ENCODE measurements at places on chromosomes 16 and 17.

- no peak for DNase-seq
Measured at GRCh38 chr16:87149051-87149450, 168.1 kb downstream of the C16orf95 start.

DNA sequence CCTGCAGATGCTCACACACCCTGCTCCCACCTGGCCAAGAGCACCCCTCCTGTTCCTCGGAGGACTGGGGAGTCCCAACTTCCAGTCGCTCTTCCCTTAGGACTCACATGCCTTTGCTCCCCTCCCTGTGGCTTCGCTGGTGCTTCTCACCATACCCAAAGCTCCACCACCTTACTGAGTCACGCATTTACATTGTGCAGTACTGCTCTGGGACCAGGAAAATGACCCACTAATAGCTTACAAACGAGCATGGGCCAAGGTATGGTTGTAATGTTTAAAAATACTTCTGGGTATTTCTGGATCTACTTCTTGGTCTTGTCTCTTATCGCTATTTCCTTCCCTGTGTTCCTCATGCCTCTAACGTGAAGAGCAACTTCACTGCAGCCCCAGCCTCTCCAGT is 41.0 kb upstream of the CDRT4 start:
- no peak for DNase-seq

DNA sequence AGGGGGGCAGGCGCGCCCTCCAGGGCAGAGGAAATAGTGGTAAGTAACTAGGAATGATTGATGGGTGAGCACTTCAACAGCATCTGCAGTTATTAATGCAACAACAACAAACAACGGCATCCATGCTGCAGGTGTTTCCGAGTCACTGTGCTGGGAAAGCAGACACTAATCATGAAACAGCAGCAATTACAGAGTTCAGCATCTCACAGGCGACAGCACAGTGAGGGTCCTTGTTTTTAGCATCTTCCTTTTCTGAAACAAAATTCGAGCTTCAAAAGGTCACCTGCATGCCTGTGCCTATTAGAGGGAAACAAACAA is 191.9 kb downstream of the SLC39A11 start:
- no peak for DNase-seq

- no peak for DNase-seq
Measured at GRCh38 chr16:68665501-68665900, 20.4 kb downstream of the CDH3 start.

DNA sequence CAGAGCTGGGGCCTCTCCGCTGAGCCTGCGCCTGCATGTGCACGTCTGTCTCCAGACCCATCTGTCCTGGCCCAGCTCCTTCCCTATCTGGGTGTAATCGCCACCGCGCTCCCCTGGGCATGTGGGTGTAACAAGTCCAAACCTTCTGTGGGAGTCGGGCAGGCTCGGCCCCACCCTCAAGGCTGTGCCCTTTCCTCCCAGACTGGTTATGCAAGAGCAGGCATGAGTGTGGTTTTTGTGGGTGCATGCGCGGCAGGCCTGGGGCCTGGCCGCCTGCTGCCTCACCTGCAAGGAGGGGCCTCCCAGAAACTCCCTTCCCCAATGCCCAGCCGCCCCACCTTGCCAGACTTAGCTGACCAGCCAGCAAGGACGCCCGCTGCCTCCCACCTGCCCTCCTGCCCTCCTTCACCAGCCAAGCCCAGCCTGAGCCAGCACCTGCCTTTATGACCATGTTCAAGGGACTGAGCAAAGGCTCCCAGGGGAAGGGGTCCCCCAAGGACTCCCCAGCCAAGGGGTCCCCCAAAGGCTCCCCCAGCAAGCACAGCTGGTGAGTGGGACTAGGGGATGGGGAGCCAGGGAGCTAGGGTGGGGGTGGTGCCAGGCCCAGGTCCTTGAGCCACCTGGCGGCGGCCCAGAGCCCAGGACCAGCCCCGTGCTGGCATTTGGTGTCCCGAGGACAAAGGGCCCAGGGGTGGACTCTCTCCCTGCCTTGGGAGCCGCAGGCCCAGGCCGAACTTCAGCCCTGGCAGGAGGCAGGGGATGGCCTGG is at the start of gene EVPLL:
Gene EVPLL (plus strand): TSS at position 342 of the 768 bp plus-strand sequence. CDS start 3,160 bp downstream, outside the sequence.
- no peak for DNase-seq

DNA sequence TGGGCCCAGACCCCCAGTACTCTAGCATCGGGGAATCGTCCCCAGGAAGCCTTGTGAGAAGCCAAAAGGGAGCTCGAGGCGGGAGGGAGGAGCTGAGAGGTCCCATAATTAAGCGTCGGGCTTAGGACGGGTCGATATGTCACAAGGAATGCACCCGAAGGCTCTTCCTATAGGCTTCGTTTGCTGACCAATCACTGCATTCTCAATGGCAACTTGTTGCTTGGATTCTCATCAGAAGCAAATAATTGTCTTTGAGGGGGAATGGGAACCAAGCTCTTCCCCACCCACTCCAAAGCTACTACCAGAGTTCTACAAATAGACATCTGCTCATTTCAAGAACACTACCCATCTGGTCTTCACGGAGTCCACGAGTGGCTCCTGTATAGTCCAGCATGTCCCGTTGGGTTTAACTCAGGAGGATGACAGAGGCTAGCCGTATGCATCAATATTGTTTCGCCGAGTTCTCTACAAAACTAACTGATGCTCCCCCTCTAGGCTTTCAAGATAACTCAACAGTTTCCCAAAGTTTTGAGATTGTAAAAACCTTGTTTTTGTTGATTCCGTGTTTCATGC is 628 bp upstream of the BLMH start:
- no peak for DNase-seq

- no peak for DNase-seq
Measured at GRCh38 chr16:82852388-82853008, 225.7 kb downstream of the CDH13 start.

- no peak for DNase-seq
Measured at GRCh38 chr16:9206156-9206555, 114.7 kb downstream of the HAPSTR1 start.

DNA sequence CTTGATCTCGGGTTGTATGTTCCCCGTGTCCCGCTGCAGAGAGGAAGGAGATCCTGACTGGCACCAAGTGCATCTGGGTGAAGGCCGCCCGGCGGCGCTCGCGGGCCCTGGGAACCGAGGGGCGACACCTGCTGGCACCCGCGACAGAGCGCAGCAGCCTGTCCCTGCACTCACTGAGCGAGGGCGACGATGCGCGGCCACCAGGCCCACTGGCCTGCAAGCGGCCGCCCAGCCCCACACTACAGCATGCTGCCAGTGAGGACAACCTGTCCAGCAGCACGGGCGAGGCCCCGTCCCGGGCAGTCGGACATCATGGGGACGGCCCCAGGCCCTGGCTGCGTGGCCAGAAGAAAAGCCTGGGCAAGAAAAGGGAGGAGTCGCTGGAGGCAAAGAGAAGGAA is 7.5 kb downstream of the BTBD17 start:
- DNase-seq, result peak; percentile 55

DNA sequence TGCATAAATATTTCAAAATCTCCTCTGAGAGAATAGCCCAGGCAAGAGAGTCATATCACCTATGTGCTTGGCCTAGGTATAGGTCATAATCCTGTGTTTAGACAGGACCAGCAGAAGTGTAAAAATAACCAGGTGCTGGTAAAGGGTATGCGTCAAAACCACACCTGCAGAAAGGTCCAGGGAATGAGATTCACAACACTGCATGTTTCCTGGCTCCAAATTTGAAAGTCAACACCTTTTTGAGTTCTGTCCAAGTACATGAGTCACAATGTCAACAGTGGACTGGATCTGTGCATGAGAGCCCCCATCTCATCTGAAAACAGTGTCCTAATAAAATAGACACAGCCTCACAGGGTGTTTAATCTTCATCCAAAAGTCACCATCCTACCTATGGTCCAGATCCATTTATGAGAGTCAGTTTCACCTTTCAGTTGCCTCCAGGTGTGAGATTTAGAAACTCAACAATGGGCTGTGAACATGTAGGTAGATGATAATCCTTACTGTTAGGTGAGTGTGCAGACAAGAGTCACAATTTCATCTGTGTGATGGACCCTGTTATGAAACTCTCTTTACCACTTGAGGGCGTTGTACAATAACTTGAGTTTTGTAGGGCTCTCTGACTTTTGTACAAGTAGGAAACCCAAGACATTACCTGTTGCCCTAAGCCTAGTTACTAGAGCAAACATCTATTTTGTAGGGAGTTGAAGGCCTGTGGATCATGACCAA is 2100.7 kb downstream of the TP53TG3F start:
- DNase-seq, result no peak

DNA sequence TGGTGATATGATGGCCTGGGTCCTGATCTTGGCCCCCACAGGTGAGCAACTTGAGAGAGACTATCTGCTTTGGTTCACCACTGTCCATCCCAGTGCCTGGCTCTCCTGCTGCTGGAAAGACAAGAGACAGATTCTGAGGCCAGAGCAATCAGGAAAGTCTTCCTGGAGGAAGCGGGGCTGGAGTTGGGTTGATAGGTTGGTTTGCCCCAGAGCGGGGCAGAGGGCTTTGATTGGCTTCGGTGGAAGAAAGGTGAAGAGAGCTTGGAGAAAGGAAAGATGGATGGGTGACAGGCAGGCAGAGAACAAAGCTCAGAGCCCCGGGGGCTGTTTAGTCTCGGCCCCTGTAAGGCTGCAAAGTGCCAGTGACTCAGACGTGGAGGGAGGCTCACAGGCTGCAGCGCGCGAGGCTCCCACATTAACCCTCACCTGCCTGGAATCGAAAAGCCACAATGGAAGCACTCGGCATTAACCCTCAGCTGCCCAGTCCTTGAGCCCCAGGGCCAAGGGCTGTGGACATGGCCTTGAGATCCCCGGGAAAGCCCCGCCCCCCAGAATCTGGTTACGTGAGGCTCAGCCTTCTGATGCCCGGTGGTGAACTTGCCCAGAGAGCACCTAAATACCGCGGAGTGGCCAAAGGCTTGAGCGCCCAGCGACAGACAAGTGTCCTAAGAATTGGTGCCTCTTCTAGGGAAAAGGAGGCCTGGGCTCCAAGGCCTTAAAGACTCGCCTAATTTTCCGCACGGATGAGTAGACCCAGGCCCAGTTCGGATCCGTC is 996 bp upstream of the CPNE2 start:
- DNase-seq, result no peak

DNA sequence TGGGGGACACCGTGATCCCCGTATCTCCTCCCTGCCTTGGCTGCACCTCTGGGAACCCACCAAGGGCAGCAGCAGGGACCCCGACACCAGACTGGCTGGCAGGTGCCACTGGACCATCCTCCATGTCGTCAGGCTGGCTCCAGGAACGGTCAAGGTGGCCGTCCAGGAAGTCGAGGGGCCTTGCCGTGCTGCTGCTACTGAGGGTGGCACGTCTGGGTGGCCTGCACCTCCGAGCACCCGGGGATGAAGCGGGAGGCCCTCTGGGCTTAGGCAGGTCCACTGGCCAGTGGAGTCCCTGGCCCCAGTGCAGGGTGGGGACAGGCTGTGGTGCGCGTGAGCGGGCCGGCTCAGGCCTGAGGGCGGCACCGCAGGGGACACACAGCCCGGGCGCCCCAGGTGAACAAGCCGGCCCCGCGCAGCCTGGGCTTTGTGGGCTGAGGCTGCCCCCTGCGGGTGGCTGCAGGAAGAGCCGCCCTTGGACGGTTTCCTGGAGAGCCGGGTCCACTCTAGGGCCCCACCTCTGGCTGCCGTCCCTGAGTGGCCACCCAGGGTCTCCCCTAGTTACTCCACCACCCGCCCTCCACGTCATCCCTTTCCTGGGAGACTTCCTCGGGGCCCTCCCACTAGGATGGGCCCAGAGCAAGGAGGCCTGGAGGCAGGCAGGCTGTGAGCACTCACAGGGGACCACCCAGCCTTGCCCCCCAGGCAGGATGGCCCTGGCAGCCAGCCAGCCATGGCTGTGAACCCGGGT is 42.8 kb upstream of the ZC3H18 start:
- DNase-seq, result peak; percentile 65

DNA sequence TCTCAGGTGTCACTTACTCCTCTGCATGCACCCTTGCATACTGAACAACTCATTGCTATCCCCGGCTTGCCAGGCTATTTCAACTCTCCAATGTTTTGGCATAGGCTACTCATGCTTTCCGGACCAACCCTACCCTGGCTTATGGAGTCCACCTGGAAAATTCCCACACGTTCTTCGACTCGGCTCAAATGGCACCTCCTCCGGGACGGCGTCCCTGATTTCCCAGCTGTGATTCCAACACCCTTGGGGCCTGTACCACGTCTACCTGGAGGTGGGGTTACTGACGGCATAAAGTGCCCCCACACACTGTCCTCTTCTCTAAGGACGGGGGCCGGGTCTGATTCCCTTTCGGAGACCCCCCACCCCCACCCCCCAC is 498 bp downstream of the SMYD4 start:
- no peak for DNase-seq

GRCh38 chr17:49783071-49783715 is 5.3 kb upstream of the KAT7 start:
- no peak for DNase-seq

DNA sequence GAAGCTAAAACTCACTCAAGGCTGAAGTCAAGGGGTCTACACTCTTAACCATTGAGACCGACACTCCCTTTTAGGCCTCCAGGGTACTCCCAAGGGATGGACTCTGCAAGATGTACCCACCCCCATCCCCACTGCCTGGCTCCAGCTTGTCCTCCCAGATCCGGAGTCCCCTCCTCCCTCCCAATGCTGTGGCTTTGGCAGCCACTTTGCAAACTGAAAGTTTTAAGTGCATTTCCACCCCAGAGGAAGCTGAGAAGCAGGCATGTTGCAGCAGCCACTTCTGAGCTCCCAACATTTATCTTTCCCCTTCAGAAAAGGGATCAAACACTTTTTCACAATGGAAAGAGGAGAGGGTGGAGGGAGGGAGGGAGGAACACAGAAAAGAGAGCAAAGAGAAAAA is 115.2 kb downstream of the COPRS start:
- DNase-seq, result no peak

GRCh38 chr17:59315866-59316265 is 15.6 kb upstream of the YPEL2 start:
- DNase-seq, result no peak

DNA sequence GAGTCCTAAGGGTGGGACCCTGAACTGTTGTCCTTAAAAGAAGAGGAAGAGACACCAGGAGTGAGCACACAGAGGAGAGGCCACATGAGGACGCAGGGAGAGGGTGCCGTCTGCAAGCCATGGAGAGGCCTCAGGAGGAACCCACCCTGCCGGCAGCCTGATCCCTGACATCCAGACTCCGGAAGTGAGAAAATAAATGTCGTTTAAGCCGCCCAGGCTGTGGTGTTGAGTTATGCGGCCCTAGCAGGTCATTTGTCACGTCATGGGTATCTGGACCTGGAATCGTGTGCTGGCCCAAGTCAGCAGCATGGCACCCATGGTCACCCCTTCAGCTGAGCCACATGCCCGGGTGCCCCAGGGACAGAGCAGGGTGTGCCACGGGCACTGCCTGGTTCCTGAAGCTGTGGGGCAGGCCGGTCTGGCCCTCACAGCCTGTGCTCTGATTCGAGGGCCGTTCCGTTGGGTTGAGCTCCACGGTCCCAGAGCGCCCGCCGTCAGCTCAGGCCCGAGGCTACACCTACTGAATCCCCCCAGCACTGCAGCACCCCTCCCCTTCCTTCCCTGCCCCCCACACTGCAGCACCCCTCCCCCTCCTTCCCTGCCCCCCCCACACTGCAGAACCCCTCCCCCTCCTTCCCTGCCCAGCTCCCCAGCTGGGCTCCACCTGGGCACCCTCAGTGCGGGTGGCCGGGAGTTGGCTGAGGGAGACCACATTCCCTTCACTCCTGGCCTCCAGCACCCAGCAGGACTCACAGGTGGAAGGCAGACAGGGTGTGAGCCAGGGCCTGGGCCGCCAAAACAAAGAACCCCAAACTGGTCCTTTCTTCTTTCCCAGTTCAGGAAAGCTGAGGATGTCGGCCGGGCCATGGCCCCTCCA is 2.7 kb upstream of the CCDC57 start:
- DNase-seq, result no peak

Data from activated naive CD4-positive, alpha-beta T cell treated with Interleukin-2 at 50 U/mL for 16 hours (primary cell).